Fibroblast of skin of right biceps (primary cell): ENCODE measurements at places on chromosomes 16 and 17.

DNA sequence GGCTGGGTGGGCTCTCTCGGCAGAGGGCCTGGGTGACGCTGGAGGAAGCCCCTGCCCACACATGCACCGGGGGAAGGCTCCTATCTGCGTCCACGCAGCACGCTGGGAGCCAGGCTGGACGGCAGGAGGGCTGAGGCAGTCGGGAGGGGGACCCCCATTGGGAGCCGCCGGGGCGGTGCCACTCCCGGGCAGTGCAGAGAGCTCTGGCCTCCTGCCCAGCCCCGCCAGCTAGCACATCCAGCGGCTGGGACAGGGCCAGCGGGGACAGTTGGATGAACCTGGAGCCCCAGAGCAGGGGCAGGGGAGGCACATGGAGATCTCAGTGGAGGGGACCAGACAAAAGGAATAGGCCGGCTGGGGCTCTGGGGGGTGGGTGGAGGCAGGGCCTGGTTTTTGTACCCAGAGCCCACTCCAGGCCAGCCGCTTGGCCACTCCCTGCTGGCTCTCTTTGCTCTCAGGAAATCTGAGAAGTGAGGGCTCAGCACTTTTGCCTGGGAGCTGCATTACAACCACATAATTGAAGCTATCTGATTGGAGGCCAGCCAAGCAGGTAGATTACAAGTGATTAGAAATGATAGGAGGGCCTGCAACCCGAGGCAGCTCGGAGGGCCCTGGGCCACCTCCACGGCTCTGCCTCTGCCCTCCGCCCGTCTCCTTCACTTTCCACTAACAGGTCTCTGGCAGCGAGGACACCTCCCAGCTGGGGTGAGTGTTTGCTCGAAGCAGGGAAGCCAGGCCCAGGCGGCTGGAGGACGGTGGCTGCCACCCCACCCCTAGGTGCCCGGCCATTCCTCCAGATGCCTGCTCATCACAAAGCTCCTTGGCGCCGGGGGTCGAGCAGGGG is 40.1 kb downstream of the ENGASE start:
- DNase-seq, result no peak

DNA sequence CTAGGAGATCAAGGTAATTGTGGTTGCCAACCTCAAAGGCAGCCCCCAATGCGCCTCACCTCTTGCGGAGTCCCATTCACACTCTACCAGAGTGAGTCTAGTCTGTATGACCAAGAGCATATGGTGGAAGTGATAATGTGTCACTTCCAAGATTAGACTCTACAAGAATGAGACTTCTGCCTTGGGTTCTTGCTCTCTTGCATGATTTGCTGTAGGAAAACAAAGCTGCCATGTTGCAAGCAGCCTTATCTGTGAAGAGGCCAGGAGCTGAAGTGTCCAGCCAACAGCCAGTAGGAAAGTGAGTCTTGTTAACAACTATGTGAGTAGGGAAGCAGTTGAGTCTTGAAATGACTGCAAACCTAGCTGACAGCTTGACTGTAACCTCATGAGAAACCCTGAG is 3.4 kb downstream of the TERF2 start:
- no peak for DNase-seq

GRCh38 chr17:7854851-7855659 is at the start of gene TMEM88:
Gene TMEM88, plus strand, starts transcription at chr17:7855066. Its CDS starts 9 bp downstream, at chr17:7855075.
- no peak for DNase-seq

DNA sequence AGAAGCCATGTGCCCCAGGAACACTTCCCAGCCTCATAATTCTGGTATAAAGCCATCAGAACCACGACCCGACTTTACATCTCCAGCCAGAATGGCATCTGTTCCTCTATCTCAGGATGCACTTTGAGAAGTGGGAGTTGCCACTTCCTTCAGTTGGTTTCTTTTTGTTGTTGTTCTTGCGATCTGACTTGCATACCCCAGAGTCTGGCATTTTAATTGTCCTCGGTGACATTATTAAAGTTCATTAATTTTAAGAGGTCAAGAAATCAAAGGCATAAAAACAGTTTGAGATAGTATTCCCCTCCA is 13.5 kb downstream of the MARCHF10 start:
- no peak for DNase-seq

GRCh38 chr17:59804901-59805465 is 87.8 kb downstream of the TUBD1 start:
- DNase-seq, result peak; percentile 43

- DNase-seq, result no peak
Measured at GRCh38 chr16:50351116-50351515, 17.7 kb downstream of the BRD7 start.
